ENCODE measurements at places on chromosomes 5 and 9.

DNA sequence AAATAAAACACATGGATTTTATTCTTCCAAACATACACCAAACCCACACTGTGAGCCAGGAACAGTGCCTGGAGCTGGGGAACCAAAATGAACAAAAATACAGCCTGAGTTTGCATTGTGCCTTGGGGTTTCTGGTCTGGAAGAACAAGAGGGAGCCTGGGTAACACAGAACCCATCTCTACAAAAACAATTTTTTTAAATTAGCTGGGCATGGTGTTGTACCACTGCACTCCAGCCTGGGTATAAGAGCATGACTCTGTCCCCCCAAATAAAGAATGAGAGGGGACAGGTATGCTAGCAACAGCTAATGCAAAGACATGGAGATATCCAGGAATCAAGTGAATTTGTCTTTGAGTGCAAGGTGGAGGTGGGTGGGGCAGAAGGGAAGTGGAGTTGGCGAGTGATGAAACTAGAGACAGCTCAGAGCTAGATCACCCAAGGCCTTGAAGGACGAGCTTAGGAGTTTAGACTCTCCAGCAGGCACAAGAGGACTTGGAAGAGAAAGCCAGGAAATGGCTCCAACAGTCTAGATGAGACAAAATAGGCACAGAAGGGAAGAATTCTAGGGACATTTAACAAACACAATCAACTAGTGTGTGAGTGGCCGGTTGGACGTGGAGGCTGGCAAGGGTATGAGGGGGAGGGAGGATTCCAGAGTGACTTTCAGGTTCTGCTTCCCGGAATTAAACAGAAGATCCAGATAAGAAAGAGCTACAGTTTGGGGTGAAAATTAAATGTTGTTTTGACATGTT lies 47.4 kb downstream of the FNBP1 start:
- DNase-seq, result no peak

DNA sequence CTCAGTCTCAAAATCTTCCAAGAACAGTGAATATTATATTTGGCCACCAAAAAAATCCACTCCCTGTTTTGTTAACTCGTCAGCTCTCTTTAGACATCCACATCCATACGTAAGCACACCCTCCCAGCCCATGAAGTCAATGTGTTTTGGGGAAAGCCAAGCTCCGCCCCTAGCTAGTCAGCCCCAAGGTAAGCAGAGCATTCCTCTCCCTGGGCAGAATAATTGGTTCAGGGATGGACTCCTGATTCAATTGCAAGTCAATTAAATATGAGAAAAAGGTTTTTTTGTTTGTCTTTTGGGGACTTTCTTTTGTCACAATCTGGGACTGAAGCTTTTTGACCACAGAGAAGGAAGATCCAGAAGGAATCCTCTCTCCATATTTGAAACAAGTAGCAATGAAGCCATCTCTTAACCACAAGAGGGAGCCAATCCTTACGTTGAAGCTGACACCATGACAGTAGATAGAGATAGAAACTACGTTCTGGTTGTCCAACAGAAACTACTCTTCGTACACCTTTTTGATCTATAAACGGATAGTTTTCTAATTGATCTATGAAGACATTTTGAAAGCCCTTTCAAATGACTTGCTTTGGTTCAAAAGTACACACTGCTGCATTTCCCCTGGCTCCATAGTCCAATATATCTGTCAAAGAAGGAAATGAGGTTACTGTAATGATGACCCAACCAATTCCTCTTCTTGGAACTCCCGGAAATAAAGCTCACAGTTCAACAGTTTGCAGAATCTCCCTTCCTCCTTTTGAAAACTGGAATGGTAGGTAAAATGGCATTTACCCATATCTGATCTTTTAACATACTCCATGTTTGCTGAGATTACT lies 166.4 kb downstream of the TLE1 start:
- DNase-seq, result no peak

DNA sequence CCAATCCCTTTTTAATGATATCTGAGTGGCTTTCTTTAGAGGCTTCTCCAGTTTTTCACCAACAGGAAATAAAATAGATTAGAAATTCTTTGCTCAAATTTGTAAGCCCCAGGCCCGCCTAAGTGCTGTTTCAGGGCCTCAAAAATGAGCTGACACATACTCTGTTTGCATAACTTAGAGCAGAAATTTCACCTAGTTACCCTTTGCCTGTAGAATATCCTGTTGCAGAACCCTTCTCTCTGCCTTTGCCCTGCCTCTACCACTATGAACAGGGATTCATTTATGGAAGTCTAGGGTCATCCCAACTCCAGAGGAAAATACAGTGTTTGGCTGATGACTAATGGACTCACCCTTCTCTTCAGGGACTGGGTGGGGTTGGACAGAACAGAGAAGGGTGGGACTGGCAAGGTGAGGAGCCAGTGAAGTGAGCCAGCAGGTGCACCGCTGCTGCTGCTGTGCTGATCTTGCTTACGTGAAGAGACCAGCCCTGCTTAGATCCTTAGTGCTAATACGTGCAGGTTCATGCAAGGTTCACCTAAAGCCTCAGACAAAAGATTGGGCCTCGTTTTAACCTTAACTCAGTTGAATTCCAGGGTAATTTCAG lies 22.8 kb downstream of the OSTF1 start:
- DNase-seq, result no peak

GRCh38 chr5:15260356-15261268 lies 239.4 kb upstream of the FBXL7 start:
- no peak for DNase-seq

DNA sequence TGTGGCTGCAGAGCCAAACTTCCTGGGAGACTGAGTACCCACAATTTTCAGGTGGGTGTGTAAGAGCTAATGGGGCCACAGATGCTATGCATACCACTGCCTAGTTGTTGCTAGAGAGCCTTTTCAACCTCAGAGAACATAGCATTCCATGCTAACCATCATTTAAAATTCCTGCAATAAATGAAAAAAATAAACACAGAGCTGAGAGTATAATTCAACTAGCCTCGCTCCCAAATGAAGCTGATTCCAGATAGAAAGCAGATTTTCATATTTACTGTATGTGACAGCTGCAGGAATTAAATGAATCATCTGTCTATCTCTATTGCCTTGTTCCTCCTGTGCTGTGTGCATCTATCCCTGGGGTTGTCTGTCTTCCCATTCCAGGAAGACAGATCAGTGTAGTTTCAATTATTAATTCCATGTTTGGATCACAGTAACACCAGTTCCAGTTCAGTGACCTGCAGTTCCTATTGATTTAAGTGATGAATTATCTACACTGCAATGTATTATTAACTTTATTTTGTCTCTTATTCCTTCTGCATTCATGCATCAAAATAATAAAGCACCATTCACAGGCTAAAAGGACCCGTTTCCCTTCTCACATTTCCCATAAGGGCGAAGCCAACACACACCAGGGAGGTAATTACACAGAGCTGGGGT lies 324.5 kb downstream of the SLIT3 start:
- no peak for DNase-seq

DNA sequence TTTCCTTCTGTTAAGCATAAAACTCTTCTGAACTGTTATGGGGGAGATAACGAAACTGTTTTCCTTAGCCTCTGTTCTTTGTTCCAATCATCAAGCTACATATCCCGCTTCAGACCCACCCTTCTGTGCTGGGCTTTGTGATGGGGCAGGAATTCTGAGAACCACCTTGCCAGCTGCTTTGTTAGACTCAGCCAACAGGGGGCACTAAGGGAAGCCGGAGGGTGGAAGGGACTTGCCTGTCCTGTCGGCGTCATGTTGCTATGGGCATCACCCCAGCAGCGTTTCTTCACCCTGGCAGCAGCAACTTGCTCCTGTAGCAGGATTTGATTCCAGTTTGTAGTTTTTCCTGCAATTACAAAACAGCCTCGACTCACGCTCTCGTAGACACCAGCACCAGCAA lies 169.1 kb downstream of the CAAP1 start:
- no peak for DNase-seq

DNA sequence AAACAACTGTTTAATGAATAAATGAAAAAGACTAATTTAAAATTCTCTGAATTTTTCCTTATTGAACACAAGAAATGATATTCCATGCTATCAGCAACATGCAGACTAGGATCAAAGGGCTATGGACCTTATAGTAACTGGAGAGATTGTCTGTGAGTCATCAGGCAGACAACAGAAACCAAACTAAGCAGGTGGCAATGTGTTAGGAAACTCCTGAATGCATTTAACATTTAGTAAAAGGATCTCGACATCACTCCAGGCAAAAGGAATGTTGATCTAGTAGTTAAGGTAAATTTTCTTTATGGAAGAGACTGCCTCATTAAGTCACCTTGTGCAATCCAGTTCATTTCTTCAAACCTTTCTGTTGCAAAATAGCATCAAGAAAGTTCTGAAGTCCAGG lies 58.4 kb downstream of the ARL15 start:
- DNase-seq, result no peak

DNA sequence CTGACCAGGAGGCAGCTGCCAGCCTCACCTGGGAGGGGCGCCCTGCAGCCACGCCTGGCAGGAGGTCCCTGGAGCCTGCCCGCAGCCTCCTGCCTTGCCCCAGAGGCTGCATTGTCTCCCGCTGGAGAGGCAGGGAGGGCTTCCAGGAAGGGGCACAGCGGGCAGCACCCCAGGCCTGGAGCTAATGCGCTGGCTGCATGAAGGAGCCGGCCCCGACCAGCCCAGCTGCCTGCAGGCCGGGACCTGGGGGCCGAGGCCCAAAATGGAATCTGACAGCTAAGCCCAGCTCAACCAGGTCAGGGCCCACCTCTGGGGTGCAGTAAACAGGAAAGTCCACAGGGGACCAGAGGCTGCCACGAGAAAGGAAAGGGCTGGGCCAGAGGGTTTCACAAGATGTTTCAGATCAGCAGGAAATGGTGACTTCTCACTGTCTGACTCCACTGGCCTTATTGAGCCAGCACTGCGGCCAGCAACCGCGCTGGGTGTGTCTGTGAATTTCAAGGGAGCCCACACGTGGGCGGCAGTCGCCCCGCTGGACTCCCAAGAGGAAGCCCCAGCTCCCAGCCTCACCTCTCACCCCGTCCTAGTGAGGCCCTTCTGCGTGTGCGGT lies 18.6 kb upstream of the NOTCH1 start:
- DNase-seq, result no peak

DNA sequence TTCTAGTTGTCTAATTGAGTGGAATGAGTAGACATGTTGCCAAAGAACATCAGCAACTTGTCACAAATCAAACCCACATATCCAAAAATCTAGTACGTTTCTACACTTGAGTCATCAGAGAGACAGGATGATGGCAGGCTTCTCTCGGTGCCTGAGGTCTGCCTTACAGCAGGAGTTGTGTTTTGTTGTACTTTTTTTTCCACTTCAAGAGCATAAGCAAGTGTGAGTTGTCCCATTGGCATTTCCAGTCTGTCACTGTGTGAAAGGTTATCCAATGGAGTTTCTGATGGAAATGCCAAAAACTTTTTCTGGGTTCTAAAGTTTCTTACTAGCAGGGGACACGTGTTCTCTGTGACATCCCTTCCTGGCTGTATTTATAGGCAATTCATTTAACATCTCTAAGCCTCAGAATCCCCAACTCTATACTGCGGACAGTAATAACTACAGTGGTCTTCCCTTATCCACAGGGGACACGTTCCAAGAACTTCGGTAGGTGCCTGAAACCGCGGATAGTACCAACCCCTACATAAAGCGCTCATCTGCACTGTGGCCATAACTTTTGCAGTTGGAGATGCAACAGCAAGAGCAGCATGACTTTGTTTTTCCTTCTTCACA lies 246.5 kb downstream of the SYK start:
- DNase-seq, result no peak

GRCh38 chr5:170481849-170482248 lies 22.0 kb upstream of the KCNIP1 start:
- no peak for DNase-seq

GRCh38 chr5:43244823-43245565 lies 53.0 kb downstream of the NIM1K start:
- DNase-seq, result no peak

DNA sequence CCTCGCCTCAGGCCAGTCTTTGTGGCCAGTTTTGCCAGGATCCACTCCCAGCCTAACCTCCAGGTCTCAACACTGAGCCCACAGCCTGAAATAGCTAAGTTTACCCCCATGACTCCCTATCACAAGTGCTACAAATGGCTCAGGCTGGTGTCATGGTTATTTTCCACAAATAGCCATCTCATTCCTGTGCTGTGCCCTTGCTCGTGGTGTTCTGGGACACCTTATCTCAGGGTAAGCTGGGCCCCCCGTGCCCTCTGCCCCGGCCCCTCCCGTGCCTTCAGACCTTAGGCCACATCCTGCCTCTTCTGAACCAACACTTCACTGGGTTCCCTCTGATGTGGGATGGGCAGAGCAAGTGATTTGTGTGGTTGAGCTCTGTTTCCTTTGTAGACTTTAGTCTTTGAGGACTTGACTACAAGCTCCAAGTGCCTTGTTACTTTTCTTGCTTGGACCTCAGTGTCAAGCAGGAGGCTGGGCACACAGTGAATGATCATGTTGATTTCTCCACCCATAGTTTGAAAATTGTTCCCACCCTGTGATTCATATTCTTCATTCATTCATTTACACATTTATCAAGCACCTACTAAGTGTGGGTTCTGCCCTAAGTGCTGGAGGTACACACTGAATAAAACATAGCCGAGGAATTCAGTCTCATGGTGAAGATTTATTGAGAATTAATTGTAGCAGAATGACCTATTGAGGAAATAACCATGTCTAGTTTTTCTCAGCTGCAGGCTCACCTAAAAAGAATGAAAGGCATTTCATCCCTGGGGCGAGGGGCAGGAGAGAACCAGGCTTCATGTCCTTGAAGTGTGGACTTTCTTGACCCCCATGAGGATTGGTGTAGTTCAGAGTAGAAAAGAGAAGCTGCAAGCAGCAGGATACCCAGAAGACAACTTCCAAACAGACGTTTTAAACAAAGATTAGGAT lies 84.5 kb upstream of the CTNNA1 start:
- no peak for DNase-seq

DNA sequence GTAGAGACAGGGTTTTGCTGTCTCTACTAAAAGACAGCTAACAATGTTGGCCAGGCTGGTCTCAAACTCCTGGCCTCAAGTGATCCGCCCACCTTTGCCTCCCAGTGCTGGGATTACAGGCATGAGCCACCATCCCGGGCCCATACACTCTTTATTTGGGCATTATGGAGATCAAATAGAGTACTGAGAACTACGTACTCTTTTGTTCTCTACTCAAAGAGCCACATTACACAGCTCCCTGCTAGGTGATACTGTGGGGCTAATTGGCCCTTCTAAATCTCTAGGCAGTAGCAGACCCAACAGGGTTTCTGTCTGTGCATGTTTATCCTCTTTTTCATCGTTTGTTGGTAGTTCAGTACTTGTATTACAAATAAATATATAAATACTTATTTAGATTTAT lies 16.1 kb downstream of the CKMT2 start:
- DNase-seq, result no peak

GRCh38 chr9:69496846-69497450 lies 171.9 kb downstream of the ENTREP1 start:
- no peak for DNase-seq
